ENCODE measurements at places on chromosomes 5 and 9.

- DNase-seq = no peak
These were observed 303.6 kb downstream of the PIK3R1 start for GRCh38 chr5:68519143-68519542.

- no peak for DNase-seq
These were observed 204.8 kb downstream of the DCP2 start for GRCh38 chr5:113181409-113181808.

- peak; percentile 73 for DNase-seq
These were observed 40.4 kb downstream of the SAR1B start for GRCh38 chr5:134592141-134592746.

- DNase-seq = no peak
These were observed 47.4 kb downstream of the SLC28A3 start for GRCh38 chr9:84293001-84293798.

DNA sequence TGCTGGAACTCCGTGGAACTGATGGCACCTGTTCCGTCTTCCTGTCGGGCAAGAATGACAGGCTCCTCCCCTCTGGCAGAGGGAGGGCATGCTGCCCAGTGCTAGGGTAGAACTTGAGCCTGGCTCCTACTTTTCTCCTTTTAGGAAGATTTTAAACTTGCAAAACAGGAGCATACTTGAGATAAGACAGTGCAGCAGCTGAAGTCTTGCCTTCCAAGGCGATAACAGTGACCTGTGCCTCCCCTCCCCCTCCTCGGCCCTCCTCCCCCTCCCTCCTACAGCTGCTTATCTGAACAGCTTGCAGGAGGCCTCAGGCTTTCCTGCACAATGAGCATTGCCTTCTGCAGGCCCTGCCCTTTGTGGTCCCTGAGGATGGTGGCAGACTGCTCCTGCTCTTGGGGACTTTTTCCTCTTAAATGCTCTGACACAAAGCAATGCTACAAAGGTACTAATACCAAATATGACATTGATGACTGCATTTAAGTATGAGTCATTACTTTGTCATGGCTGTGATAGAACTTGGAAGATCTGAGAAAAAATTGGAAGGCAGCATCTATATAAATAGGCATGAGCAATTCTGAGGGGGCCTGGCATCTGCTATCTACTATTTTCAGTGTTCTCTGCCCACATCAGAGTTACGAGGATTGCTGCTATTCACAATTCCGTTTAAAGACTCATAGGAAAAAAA is 2.0 kb downstream of the GADD45G start:
- peak; percentile 86 for DNase-seq

DNA sequence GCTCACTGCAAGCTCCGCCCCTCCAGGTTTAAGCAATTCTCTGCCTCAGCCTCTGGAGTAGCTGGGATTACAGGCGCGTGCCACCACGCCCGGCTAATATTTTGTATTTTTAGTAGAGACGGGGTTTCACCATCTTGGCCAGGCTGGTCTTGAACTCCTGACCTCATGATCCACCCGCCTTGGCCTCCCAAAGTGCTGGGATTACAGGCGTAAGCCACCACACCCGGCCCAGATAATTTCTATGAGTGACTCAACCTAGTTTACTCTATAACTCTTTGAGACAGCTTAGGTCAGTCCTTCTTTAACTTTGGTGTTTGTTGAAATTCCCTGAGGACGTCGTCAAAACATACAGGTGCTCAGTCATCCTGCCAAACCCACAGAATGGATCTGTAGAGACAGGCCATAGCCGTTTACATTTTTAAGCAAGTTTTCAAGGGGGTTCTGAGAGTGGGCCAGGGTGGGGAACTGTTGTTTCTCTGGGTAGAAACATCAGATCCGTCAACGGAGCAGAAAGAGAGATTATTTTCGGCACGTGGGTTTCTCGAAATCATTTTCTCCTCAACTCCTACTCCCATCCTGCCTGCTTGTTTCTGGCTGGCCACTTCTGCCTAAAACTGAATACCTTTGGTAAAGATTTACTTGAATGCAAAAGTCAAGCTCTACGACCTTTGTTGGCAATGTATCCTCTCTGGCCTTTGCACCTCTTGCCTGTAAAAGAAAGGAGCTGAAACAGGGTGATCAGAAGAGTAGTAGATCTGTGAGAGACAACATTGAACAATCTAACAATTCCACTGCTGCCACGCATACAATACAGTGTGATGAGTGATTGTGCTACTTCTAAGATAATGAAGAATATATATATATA is 6.0 kb upstream of the BOD1 start:
- DNase-seq = no peak

GRCh38 chr9:8680157-8680556 is 880.6 kb upstream of the DMAC1 start:
- DNase-seq = no peak

DNA sequence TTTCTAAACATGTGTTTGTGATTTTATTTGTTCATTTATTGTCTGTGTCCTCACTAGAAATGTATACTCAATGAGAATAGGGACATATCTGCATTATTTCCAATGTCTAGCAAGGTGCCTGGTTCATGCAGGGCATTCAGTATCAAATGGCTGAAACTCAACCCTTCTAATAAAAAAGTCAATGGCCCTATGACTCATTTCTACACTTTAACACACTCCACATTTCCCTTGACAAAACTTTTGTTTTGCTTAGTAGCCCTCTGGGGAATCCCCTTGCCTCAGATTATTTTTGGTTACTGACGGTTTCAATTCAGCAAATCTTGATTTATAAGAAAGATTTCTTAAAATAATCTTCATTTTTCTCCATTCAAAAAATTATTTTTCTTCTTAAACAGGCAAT is 206.0 kb upstream of the DMRTA1 start:
- DNase-seq = no peak
